Thoracic aorta (tissue), 2 donors: ENCODE measurements at places on chromosomes 2 and 18. TPM values are rescaled to one million over a fixed set of nuclear protein-coding genes. Genes with fewer than 3 reads are reported as not detected.

DNA sequence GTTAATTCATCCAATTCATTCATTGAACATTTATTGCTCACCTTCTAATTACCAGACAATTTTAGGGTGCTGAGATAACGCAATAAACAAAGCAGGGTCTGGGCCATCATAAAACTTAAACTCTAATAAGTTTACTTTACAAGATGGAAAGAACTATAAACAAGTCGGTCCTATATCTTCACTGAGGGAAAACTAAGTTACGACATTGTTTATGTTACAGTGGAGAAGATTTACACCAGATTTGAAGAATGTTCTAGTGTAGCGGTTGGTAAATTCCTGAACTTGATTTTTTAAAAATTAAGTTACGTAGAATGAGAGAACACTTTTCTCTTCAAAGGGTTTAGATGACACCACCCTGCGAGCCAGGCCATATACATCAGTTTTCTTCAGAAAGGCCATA, 20.7 kb upstream of the FRZB start:
- H3K27me3 ChIP-seq, result no peaks in the 10 kb centered on the region
- peaks cover 48% of the 10 kb centered on the region for H3K4me1 ChIP-seq
- H3K4me3 ChIP-seq, result no peak overlapping the region
- no peak for DNase-seq
- H3K27ac ChIP-seq, result peak overlapping the region; percentile 58

GRCh38 chr2:236179236-236180075, 11.3 kb upstream of the GBX2 start:
- peaks cover 4% of the 10 kb centered on the region for H3K4me1 ChIP-seq
- H3K27ac ChIP-seq, result no peak overlapping the region
- no peak for DNase-seq
- H3K27me3 ChIP-seq, result peaks cover 13% of the 10 kb centered on the region
- peak overlapping the region; percentile 9 for H3K4me3 ChIP-seq
- no peaks in the 10 kb centered on the region for H3K36me3 ChIP-seq

DNA sequence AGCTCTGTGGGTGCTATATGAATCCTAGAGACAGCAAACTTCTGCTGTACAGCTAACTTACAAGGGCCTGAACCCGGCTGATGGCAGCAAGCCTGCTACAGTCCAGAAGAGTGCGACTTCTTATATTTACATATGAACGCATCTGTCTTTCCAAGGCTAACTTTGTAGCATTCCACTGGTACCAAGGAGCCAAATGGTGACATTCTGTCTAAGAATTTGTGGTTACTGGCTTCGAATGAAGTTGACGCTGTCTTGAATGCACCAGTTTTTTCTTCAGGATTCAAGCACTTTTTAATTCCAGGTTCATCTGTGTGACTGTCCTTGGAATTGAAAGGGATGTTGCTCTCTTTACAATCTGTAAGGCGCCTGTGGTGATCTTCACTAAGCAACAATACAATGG, 42.4 kb downstream of the THUMPD2 start:
- DNase-seq, result no peak
- H3K36me3 ChIP-seq, result no peaks in the 10 kb centered on the region
- no peaks in the 10 kb centered on the region for H3K27me3 ChIP-seq
- H3K4me3 ChIP-seq, result peak overlapping the region; percentile 66
- peaks cover 10% of the 10 kb centered on the region for H3K4me1 ChIP-seq

DNA sequence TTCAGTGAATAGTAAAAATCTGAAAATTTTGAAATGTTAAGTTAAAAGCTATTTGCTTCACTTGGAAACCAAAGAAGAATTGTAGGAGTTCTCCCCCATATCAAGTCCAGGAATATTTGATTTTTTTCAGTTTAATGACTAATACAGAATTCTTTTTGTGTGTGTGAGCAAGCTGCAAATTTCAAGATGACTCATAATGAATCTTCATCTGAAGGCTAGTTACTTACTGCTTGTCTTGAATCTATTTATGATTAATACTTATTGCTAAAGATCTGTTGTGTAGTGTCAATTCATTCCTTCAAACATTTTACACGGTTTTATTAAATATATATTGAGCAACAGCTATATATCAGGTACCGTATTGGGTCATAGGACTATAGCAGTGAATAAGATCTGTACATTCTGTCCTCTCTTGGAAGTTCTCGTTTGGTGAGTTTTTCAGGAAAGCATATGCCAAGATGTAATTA, 47.8 kb upstream of the CAVIN2 start:
- H3K4me3 ChIP-seq, result no peak overlapping the region
- H3K36me3 ChIP-seq, result no peaks in the 10 kb centered on the region
- no peak for DNase-seq
- H3K4me1 ChIP-seq, result peaks cover 3% of the 10 kb centered on the region
- no peaks in the 10 kb centered on the region for H3K27me3 ChIP-seq
- H3K27ac ChIP-seq, result no peak overlapping the region

GRCh38 chr2:223104336-223105132, 52.5 kb downstream of the KCNE4 start:
- no peak for DNase-seq
- no peaks in the 10 kb centered on the region for H3K27me3 ChIP-seq
- no peaks in the 10 kb centered on the region for H3K36me3 ChIP-seq
- no peak overlapping the region for H3K27ac ChIP-seq
- H3K4me3 ChIP-seq, result no peak overlapping the region

- no peaks in the 10 kb centered on the region for H3K36me3 ChIP-seq
- DNase-seq, result no peak
- H3K4me3 ChIP-seq, result no peak overlapping the region
- H3K4me1 ChIP-seq, result peaks cover 73% of the 10 kb centered on the region
- H3K27ac ChIP-seq, result peak overlapping the region; percentile 78
Observed at GRCh38 chr18:59022167-59022945, 117.3 kb upstream of the SEC11C start.

DNA sequence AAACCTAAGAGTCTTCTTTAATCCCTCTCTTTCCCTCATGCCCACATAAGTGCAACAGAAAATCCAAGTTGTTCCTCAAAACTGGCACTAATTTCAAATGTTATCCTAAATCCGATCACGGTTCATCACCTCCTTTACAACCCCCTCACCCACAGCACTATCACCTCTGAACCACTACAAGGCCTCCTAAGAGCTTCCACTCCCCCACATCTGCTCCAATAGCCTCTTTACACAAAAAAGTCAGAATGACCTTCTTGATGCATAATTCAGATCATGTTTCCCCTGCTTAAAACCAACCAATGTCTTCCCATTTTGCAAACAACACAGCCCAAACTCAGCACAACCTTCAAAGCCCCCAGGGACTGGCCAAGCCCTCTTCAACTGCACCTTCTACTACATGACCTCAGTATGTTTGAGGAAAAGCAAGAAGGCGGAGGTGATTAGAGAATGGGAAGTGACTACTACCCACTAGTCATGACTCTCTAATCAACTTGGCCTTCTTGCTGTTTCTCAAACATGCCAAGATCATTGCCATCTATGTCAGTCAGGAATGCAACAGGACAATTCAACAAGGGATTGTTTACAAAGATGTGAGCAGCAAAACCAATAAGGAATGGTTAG, 34.6 kb upstream of the GCC2 start:
- no peaks in the 10 kb centered on the region for H3K4me1 ChIP-seq
- no peak overlapping the region for H3K27ac ChIP-seq
- H3K4me3 ChIP-seq, result no peak overlapping the region
- no peaks in the 10 kb centered on the region for H3K27me3 ChIP-seq
- DNase-seq, result no peak
- no peaks in the 10 kb centered on the region for H3K36me3 ChIP-seq

GRCh38 chr2:33526132-33526531, 49.7 kb downstream of the RASGRP3 start:
- no peaks in the 10 kb centered on the region for H3K27me3 ChIP-seq
- H3K36me3 ChIP-seq, result no peaks in the 10 kb centered on the region
- peaks cover 17% of the 10 kb centered on the region for H3K4me1 ChIP-seq
- no peak for DNase-seq
- no peak overlapping the region for H3K4me3 ChIP-seq
- H3K27ac ChIP-seq, result no peak overlapping the region

GRCh38 chr2:61091485-61091884, 25.8 kb downstream of the SANBR start:
- no peak for DNase-seq
- peaks cover 5% of the 10 kb centered on the region for H3K36me3 ChIP-seq
- H3K27ac ChIP-seq, result no peak overlapping the region
- no peaks in the 10 kb centered on the region for H3K27me3 ChIP-seq
- H3K4me1 ChIP-seq, result no peaks in the 10 kb centered on the region

DNA sequence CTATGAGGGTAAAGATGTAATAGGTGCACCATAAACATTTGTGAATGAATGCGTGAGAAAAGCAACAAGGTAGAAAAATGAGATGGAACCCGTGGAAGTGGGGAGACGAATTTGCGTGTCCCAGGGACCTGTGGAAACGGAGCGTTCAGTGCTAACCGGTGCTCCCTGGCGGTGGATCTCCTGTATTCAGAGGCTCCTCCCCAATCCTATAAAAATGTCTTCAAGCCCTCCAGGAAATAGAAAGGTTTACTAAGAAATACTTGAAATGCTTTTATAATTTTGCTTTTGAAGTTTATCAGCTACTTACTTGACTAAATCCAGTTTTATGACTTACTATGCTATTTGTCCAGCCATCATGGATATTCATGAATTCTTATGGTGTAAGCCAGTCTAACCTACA, 62.8 kb upstream of the RBM44 start:
- H3K36me3 ChIP-seq, result peaks cover 4% of the 10 kb centered on the region
- H3K4me3 ChIP-seq, result no peak overlapping the region
- H3K27me3 ChIP-seq, result no peaks in the 10 kb centered on the region
- DNase-seq, result no peak
- H3K4me1 ChIP-seq, result peaks cover 39% of the 10 kb centered on the region

DNA sequence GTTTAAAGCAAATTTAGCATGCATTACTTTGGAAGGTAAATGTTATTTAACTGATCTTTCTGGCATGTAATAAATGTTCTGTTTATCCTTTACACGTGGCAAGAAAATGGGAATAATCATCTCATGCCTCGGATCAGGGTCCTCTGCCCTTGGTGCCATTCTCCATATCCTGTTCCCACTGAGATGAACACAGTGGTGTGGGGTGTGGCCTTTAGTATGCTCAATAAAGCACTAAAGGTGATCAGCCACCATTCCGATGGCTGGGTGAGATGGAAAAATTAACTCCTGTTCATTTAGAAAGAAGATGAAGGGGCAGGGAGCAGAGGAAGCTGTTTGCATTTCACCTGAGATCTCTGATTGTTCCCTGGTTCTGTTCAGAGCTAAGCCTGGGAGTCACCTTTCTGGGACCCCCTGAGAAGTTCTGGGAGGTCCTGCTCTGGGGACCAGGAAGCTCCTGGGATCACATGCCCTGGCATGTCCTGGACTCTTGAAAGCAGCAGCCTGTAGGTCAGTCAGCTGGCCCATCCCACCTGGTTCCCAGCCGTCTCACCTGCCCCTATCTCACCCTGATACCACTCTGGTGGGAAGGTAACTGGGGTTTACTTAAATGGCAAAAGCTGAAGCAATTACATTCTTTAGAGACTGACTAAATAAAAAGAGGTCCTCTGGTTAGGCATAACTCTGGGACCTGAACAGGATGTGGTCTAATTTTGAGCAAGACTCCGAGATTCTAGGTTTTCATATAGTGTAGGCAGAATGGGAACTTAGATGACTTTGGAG, 288.9 kb upstream of the EPAS1 start:
- H3K36me3 ChIP-seq, result no peaks in the 10 kb centered on the region
- no peak for DNase-seq
- no peak overlapping the region for H3K27ac ChIP-seq
- H3K27me3 ChIP-seq, result no peaks in the 10 kb centered on the region
- no peak overlapping the region for H3K4me3 ChIP-seq

- no peaks in the 10 kb centered on the region for H3K36me3 ChIP-seq
- H3K4me1 ChIP-seq, result peaks cover 36% of the 10 kb centered on the region
- no peak overlapping the region for H3K27ac ChIP-seq
- DNase-seq, result no peak
Observed at GRCh38 chr2:20424300-20425290, 22.3 kb upstream of the RHOB start.

DNA sequence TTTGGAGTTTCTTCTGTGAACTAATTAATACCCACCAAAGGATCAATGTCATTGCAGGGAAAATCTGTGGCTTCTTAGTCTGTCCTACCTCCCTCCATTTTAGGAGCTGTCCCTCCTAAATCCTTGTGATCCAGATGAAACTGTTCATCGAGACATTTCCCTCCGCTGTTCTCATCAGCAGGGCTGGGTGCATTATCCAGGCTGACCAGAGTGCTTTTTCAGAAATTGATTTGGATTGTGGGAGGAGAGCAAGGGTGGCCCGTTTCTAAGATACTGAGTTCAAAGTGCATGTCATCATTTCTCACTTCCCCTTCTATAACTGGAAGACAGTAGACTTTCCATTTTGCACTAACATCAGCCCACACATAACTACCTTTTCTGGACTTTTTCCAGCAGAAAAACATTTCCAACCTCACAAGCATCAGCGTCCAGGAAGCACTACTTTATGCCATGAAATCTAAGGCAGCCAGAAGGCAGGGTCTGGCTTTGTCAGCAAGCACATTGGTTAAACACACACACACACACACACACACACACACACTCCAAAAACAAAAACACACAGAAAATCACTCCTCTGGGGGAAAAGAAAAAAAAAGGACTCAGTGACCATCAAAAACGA, 94.1 kb downstream of the ANKRD44 start:
- H3K4me3 ChIP-seq, result peak overlapping the region; percentile 23
- peaks cover 54% of the 10 kb centered on the region for H3K4me1 ChIP-seq
- H3K36me3 ChIP-seq, result no peaks in the 10 kb centered on the region
- peak overlapping the region; percentile 16 for H3K27ac ChIP-seq
- DNase-seq, result no peak

DNA sequence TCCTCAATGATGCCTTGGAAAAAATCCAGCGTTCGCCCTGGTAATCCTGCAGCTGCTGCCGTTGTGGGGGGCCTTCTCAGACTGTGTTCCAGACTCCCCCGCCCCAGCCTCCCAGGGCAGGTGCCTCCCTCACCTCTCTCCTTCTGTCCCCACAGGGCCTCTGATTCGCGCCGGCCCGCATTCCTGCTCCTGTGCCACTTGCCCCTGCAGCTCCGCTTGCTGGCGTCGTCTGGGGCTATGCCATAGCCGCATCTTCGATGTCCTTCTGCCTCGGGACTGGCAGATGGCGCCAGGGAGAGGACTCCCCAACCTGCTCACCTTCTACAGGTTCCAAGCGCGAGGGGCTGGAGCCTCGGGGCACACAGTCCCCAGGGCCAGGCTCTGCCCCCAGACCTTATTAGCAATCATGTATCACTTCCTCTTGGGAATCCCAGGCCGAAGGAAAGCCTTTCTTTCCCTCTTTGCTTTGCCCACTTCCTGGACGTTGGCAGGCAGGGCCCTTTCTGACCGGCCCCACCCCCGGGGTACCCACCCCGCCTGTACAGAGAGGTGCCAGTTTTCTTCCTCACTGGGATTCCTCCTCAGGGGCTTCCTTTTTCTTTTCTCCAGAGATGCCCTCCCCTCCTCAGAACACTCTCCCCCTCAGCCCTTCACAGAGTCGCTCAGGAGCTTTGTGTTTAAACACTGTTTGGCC, 4.4 kb downstream of the SPATA3 start:
- DNase-seq, result no peak
- no peak overlapping the region for H3K27ac ChIP-seq
- no peak overlapping the region for H3K4me3 ChIP-seq
- no peaks in the 10 kb centered on the region for H3K4me1 ChIP-seq
- H3K36me3 ChIP-seq, result no peaks in the 10 kb centered on the region
- no peaks in the 10 kb centered on the region for H3K27me3 ChIP-seq

The DSG1 gene
- total RNA-seq, result not detected

The DQX1 gene
- not detected for total RNA-seq

The ARHGEF33 gene
- 0.41 TPM for total RNA-seq

The GPR45 gene
- not detected for total RNA-seq

The LIMS3 gene
- 43.6 TPM for total RNA-seq

The SFT2D3 gene
- total RNA-seq, result 9.5 TPM

The MARCHF4 gene
- 0.14 TPM for total RNA-seq
